Lower lobe of right lung (tissue), 2 donors: ENCODE measurements at places on chromosomes 2 and 18. TPM values are rescaled to one million over a fixed set of nuclear protein-coding genes. Genes with fewer than 3 reads are reported as not detected.

DNA sequence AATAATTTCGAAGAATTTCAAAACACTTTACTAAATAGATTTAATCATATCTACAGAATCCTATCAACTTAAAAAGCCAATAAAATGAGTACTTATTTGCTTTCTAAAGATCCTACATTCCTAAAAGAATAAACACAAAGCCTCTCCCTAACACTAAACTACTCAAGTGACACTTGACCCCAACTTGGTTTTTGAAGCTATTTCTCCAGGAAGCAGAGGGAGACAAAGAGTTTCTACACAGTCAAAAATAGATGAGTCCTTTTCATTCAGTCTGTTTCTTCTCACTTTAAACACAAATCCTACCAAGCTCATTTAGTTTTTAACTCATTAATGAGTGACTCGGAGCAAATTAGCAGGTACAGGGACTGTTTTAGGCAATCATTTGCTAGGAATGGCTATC lies 2.1 kb downstream of the ATL2 start:
- DNase-seq: no peak

- no peak for DNase-seq
These were observed 266.2 kb downstream of the ASXL3 start for GRCh38 chr18:33844232-33844631.

ITGAV gene
- total RNA-seq: 46.6 TPM

DNA sequence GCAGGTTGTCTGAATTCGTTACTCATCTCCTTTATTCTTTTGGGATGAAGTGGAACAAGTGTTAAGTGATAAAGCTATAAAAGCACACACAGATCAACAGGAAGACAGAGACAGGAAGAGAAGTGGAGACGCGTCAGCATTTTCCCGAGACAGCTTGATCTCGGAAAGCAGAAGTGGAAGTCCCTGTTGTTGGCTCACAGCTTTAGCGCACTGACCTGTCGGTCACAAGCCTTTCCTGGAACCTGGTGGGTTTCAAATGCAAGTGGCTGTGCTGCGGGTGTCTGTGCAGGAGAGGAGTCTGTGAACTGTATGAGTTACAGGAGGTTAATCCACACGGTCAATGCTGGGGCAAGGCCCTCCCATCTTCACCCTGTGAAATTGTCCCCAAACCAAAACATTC lies 116.6 kb upstream of the PELI1 start:
- DNase-seq: peak; percentile 73

STPG4 gene
- 0.77 TPM for total RNA-seq

- no peak for DNase-seq
These were observed 274.0 kb downstream of the LNPK start for GRCh38 chr2:175728032-175728431.

DNA sequence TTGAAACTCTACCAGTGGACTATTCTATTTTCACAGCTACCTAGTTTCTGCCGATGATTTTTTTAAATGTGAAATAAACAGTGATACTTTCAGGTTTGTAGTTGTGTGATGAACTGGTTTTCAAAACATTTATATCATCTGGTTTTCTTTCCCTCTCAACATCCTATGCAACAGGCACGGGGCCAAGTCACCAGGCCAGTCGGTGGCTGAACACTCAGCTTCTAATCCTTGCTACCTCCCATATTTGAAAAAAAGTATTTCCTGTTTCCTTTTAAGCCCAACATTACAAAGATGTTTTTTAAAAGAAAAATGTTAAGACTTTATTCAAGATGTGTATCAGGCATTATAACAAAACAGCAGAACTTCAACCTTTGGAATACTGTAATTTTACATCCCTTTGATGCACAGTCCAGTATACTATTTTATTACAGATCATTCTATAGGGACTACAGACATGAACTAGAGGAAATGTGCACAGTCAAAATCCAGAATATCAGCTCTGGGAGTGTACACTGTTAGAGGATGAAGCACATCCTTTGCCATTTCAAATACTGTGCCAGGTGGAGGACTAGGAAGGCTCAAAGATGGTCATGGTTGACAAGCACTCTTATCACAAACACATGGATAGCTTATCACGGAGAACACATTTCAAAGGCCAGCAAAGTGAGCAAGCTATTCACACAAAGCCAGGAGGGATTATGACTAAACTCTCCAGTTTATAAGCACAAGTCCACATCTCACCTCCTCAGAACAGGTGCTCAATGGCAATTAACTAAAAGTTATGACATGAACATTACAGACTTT lies 14.6 kb downstream of the MRPL35 start:
- no peak for DNase-seq
